ENCODE measurements at places on chromosomes 11 and 22. TPM values are rescaled to one million over a fixed set of nuclear protein-coding genes. Genes with fewer than 3 reads are reported as not detected.

DNA sequence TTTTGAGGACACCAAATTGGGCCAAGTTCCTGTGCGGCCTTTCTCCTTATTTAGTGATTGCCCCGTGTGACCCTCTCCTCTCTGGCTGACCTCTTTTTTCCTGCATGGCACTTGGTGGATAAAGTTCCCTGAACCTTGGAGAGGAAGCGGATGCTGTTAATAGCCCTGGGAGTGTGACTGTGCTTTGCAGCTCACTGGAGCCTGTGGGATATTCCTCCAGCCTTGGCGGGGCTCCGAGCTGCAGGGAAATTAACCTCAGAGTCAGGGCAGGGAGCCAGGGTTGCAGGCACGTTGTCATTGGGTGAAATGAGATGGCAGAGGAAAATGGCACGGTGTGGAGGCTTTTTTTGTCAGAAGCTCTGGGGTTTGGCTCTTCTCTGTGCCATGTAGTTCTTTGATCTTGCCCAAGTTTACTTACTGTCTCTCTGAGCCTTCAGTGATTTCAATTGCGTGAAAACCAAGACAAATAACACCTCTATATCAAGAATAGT, 965 bp downstream of the OR9Q1 start:
- no peaks in the 10 kb centered on the region for H3K36me3 ChIP-seq
- peak overlapping the region; percentile 48 for H3K27ac ChIP-seq
- H3K4me3 ChIP-seq, result no peak overlapping the region

DNA sequence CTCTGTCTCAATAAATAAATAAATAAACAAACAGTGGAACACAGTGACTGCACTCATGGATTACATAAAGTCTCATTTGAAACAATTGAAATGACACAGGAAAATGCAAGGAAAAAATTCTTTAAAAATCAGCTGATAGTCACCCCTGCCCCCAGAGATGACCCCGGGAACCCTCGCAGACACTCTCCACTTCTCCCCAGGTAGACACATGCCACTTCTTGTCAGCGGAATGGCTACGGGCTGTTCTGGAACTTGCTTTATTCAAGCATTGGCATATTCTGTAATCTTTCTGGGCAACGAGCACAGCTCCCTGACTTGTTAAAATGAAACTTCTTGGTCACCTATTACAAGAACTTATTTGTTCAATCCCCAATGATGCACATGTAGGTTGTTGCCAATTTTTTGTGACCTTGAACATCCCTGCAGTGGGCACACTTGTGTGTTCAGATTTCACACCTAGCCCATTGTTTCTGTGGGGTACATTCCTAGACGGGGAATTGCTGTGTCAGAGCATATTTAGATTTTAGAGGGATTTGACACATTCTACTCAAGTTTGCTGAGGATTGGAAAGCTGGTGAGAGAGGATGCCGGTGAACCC, 32.8 kb downstream of the MYEOV start:
- H3K27me3 ChIP-seq, result no peaks in the 10 kb centered on the region
- H3K36me3 ChIP-seq, result no peaks in the 10 kb centered on the region
- H3K4me1 ChIP-seq, result no peaks in the 10 kb centered on the region
- peak; percentile 5 for DNase-seq

- DNase-seq, result no peak
- no peaks in the 10 kb centered on the region for H3K36me3 ChIP-seq
- H3K4me1 ChIP-seq, result no peaks in the 10 kb centered on the region
- H3K27me3 ChIP-seq, result no peaks in the 10 kb centered on the region
- H3K4me3 ChIP-seq, result no peak overlapping the region
Measured at GRCh38 chr11:84685976-84686375, 941.2 kb downstream of the DLG2 start.

DNA sequence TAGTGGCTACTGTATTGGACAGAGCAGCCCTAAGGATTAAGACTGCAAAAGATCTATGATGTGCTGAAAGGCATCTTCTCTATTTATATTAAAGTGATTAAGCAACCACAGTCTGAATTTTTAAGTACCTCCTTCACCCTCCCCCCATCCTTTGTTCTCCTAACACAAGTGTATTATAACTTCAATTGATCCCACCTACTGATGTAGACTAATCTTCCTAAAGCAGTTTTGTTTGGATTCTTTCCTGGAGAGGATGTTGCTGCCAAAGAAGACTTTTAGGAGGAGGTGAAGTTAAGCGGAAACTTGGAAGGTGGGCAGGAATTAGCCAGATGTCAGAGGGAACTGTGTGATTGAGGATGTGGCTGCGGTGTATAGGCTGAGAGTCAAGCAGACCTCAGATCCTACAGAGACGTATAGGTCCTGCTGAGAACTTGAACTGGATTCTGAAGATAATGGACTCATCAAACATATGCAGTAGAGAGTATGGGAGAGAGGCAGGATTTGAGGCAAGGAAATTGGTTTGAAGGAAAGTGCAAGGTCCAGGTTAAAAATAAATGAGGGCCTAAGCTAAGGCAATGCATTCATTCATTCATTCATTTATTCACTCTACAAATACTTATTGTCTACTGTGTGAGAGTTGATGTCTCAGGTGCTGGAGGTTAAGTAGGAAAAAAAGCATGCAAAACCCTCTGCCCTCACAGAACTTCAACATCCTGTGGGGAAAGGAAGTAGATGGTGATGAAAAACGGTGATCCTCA, 5.2 kb upstream of the RASSF10 start:
- peaks cover 4% of the 10 kb centered on the region for H3K4me1 ChIP-seq
- DNase-seq, result no peak
- H3K4me3 ChIP-seq, result no peak overlapping the region
- peaks cover 6% of the 10 kb centered on the region for H3K27me3 ChIP-seq
- H3K27ac ChIP-seq, result no peak overlapping the region

GRCh38 chr11:44593251-44593650, 27.8 kb downstream of the CD82 start:
- DNase-seq, result no peak
- no peak overlapping the region for H3K27ac ChIP-seq
- no peaks in the 10 kb centered on the region for H3K4me1 ChIP-seq
- no peak overlapping the region for H3K4me3 ChIP-seq

- H3K4me1 ChIP-seq, result no peaks in the 10 kb centered on the region
- no peak for DNase-seq
- H3K4me3 ChIP-seq, result no peak overlapping the region
- no peaks in the 10 kb centered on the region for H3K27me3 ChIP-seq
- H3K36me3 ChIP-seq, result no peaks in the 10 kb centered on the region
Measured at GRCh38 chr11:64650923-64651523, 60.0 kb downstream of the SLC22A12 start.

DNA sequence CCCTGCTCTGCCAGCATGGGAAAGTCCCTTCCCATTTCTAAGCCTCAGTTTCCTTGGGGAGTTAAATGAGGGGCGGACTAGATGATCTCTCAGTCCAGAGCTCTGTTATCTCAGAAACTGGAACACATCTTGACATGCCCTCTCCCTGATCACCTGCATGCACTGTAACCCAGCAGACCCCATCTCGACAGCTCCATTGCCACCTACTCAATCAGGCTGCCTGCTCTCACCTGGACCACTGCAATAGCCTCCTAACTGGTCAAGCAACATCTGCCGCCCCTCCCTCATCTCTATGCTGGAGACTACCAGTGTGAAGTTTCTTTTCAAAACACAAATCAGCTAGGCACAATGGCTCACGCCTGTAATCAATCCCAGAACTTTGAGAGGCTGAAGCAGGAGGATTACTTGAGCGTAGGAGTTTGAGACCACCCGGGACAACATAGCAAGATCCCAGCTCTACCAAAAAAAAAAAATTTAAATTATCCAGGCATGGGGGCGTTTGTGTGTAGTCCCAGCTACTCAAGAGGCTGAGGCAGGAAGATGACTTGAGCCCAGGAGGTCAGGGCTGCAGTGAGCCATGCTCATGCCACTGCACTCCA, 22.2 kb downstream of the LRRC55 start:
- no peaks in the 10 kb centered on the region for H3K4me1 ChIP-seq
- no peak overlapping the region for H3K27ac ChIP-seq
- H3K4me3 ChIP-seq, result no peak overlapping the region

DNA sequence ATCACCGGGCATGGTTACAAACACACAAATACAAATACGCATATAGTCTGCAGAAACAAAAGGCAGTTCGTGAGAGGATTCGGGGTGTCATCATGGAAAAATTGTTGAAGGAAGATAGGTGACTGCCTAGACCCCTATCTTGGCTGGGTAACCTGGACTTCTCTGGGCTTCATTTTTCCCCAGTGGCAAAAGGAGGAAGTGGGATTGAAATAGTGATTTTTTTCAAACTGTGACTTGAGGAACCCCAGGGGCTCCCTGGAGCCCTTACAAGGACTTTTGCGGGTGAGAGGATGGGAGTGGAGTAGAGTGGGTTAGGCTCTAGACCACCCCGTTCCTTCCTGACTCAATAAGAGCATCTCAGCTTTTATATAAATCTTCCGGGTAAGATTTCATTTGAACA, 1.0 kb upstream of the ELF5 start:
- H3K36me3 ChIP-seq, result no peaks in the 10 kb centered on the region
- H3K4me3 ChIP-seq, result no peak overlapping the region
- H3K4me1 ChIP-seq, result no peaks in the 10 kb centered on the region

DNA sequence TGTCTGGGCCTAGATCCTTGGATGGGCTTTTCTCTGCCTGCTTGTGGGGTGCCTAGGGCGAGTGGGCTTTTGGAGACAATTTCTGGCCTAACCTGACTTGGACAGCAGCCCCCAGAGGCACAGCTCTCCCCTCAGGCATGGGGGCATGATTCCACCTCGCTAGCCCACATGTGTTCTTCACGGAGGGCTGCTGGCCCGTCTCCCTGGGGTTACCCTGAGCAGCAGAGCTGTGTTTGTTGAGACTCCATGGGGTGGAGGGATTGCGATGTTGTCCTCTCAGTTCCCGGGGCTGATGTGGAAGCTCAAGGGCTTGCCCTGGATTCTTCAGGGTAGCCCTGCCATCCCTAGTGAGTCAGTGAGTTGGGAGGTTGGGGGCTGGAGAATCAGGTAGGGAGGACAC, 2.4 kb upstream of the LRRC75B start:
- H3K27me3 ChIP-seq, result no peaks in the 10 kb centered on the region
- no peaks in the 10 kb centered on the region for H3K36me3 ChIP-seq
- H3K4me1 ChIP-seq, result no peaks in the 10 kb centered on the region
- no peak overlapping the region for H3K27ac ChIP-seq

DNA sequence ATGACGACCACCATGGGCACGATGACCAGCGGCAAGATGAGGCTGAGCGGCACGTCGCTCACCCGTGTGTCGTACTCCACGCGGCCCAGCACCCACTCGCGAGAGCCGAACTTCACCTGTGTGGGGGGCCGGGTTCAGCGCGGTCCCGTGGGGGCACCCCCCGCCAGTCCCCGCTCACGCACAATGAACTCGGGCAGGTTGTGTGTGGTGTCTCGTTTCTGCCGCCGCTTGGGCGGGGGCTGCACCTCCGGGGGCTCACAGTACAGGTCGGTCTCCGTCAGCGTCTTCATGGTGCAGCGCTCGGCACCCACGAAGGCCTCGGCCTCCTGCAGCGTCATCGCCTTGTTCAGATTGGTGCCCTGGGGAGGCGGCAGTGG, 11.2 kb upstream of the MAPK11 start:
- peaks cover 38% of the 10 kb centered on the region for H3K36me3 ChIP-seq
- no peaks in the 10 kb centered on the region for H3K4me1 ChIP-seq
- no peak overlapping the region for H3K4me3 ChIP-seq
- DNase-seq, result no peak
- no peaks in the 10 kb centered on the region for H3K27me3 ChIP-seq

- no peak overlapping the region for H3K4me3 ChIP-seq
- H3K27ac ChIP-seq, result no peak overlapping the region
- no peak for DNase-seq
- H3K27me3 ChIP-seq, result no peaks in the 10 kb centered on the region
Measured at GRCh38 chr11:81033779-81034540, 1593.1 kb upstream of the TENM4 start.

GRCh38 chr11:94196363-94196762, 67.7 kb downstream of the PANX1 start:
- DNase-seq, result no peak
- H3K4me1 ChIP-seq, result no peaks in the 10 kb centered on the region
- no peak overlapping the region for H3K4me3 ChIP-seq
- no peaks in the 10 kb centered on the region for H3K27me3 ChIP-seq
- no peak overlapping the region for H3K27ac ChIP-seq
- no peaks in the 10 kb centered on the region for H3K36me3 ChIP-seq

DNA sequence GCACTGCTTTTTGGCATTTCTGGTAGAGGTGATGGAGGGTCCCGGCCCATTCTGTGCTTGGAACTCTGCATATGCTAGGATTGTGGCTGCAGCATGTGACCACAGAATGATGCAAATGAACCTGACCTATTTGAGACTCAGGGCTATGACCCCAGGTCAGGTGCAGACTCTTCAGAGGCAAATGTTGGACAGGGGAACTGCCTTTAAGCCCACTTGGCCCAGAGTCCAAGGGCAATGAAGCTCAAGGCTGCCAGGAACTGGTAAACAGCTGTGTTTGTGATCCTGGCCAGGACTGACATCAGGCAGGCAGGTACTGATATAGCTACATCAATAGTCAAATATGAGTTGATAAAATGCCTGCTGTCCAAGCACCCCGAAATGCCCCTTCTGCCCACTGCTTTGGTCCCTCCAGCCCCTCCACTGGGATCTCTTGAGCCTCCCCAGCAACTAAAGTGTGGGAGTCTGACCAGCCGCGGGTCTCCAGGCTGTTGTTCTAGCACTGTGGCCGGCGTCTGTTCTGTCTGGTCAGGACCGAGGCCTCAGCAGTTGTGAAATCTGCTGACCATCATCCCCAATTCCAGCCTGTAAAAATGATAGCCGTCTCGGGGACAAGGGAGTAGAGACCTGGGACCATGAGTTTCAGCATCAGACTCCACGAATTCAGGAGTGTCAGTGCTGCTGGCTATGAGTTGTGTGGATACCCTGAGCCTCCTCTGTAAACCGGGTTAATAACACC, 82.4 kb upstream of the EIF3D start:
- no peaks in the 10 kb centered on the region for H3K36me3 ChIP-seq
- H3K4me1 ChIP-seq, result no peaks in the 10 kb centered on the region
- H3K27ac ChIP-seq, result no peak overlapping the region
- DNase-seq, result no peak

Gene GRIA4
- total RNA-seq, result 0.69 TPM

Gene OR8H3
- total RNA-seq, result not detected

Gene KDM4E
- total RNA-seq, result not detected

Gene FXYD6
- 6.4 TPM for total RNA-seq

Gene OR5M10
- total RNA-seq, result not detected

Gene KRTAP5-8
- 0.35 TPM for total RNA-seq

Gene OTOG
- total RNA-seq, result not detected

Gene CDCA5
- 51.7 TPM for total RNA-seq
